Fibroblast of villous mesenchyme (primary cell): ENCODE measurements at places on chromosomes 4 and X. TPM values are rescaled to one million over a fixed set of nuclear protein-coding genes. Genes with fewer than 3 reads are reported as not detected.

DNA sequence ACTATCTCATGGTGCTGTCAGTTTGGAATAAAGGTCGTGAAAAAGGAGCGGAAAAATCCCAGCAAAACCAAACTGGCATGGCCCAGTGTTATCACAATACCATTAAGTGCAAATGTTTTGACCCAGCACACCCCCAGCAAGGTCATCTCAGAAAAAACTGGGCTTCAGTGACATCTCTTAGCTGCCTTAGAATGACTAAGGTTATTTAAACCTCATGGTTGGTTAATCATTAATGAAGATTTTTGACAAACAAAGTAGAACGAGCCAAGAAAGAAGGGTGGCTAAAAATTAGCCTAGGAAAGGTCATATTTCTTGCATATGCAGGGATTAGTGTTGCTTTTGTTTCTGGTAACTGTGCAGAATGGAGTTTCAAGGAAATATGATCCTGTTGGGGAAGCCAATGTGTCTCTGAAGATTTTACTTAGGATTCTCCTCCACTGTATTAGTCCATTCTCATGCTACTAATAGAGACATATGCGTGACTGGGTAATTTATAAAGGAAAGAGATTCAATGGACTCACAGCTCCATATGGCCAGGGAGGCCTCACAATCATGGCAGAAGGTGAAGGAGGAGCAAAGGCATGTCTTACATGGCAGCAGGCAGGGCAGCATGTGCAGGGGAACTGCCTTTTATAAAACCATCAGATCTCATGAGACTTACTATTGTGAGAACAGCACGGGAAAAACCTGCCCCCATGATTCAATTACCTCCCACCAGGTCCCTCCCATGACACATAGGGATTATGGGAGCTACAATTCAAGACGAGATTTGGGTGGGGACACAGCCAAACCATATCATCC is 83.5 kb downstream of the CHRNA9 start:
- no peak for DNase-seq

DNA sequence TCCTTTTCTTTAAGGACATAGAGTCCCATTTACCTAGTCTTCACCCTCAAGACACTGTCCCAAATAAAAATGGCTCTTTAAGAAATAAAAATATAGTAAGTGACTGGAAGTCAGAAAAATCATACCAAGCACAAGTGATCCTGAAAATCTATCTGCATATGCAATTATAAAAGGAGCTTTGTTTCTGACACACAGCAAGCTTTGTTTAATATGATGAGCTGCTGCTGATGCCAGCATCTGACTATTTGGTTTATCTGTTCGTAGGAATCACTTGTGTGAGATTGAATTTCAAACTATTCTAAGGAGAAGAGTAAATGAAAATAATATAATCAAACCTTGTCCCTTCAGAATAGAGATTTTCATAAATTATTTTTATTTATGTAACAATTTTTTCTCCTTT is 332.4 kb downstream of the PCDH7 start:
- no peak for DNase-seq

DNA sequence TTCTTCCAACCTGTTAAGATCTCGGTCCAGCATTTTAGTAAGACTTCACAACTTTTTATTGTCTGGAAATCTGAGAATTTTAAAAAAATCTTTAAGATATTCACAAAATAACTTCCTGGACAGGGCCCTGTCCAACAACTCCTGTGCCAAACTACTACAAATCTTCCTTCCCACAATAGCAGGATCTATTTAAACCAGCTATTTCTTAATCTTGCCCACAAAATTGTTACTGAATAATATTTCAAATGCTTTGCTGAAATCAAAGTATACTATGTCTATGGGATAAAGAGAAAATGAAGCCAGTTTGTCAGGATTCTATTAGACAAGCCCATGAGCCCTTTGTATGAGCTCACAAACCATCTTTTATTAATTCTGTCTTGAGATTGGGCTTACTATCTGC is 104.1 kb upstream of the DDIT4L start:
- no peak for DNase-seq

DNA sequence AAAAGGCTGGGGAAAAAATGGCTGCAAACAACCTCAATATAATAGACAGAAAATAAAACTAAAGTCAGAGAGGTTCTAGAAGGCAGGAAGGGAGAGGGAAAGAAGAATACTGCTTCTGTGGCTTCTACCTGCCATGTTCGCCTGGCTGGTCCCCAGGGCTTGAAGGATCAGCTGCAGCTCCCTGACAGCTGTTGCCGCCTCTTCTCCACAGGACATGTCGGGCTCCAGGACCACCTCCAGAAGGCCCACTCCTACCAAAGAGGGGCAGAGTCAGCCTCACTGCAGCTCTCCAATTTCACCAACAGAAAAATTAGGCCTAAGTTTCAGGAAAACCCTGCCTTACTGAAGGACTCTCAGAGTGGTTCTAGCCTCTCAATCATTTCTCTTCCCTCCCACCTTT is 44.9 kb downstream of the GATB start:
- DNase-seq = no peak

DMRTC1B gene
- total RNA-seq = not detected in 2 replicates

LDB2 gene
- 19.9 and 24.2 TPM in 2 replicates for total RNA-seq

LEF1 gene
- under 0.01 and 1.6 TPM in 2 replicates for total RNA-seq
